Lower leg skin (tissue), 4 donors: ENCODE measurements at places on chromosomes 16 and 17. TPM values are rescaled to one million over a fixed set of nuclear protein-coding genes. Genes with fewer than 3 reads are reported as not detected.
A peak's percentile ranks its signal among the peaks of the same experiment; 100 is the strongest.

- DNase-seq: no peak
These were observed 1.3 kb downstream of the PSMD12 start for GRCh38 chr17:67364847-67365737.

DNA sequence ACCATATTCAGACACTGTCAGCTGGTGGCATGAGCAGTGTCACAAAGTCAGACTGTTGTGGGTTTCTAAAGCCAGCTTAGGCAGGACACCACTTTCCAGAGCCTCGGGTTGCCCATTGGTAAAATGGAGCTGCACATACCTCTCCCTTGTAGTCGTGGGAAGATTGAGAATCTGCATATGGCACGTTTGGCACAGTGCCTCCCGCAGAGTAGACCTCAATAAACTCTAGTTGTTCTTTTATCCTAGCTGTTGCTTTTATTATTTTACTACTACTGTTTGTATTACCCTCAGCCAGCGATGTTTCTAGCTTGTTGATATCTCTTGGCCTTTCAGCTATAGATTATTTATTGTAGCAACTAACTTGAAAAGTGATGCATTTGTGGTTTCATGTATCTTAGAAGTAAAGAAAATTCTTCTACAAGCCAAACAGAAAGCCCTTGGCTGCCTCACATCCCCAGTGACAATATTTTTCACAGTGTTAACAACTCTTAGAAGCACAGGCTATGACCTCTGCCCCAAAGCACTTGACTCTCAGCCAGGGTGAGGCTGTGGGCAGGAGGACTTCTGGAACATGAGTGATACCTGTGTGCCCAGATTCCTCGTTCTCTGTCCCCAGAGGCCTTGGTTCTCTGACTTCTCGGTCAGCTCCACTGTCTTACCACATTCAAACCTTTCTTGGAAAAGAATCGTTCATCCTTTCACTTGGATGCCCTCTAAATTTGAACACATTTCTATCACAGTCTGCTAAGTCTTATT is 351.6 kb downstream of the SNX29 start:
- DNase-seq: no peak

DNA sequence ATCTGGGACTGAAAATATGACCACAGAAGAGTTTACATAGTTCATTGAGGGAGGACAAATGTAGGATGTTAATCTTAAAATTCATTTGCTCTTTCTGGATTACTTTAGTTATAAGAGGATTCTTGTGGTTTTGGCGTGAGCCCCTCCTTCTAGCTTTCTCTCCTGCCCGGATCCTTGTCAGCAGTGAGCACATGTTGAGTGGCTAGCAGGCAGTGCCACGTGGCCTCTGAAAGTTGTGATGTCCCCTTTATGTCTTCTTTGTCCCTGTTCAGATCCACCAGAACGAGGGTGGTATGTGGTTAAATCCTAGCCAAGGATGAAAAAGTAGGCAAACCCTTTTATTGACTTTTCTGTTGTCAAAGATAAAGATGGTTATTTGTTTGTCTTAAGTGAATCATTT is 83.8 kb downstream of the GNAO1 start:
- no peak for DNase-seq

- no peak for DNase-seq
These were observed 2.4 kb upstream of the TBX2 start for GRCh38 chr17:61397086-61397842.

GRCh38 chr17:50114849-50115357 is 15.1 kb downstream of the SAMD14 start:
- DNase-seq: no peak

DNA sequence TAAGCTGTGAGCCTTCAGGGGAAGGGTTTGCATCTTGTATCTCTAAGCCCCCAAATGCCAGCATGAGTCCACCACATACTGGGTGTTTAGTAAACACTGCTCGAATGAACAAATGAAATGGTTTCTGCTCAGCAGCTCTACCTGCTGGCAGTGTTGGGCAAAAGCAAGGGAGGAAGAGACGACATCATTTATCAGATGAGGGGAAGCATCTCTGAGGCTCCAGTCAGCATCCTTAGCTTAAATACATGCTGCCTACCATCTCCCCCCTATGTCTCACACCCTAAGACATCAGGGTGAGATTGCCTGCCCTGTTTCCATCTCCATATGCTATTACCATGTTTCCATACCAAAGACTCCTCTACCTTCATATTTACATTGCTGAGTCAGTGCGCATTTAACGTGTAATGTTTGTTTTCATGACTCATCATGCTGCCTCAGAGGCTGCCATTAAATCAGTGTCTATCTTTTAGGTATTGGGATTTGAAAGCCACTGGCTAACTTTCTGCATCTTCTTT is 379.8 kb downstream of the UTP18 start:
- no peak for DNase-seq

- peak; percentile 95 for DNase-seq
These were observed 668 bp downstream of the JUP start for GRCh38 chr17:41785859-41786226.

DNA sequence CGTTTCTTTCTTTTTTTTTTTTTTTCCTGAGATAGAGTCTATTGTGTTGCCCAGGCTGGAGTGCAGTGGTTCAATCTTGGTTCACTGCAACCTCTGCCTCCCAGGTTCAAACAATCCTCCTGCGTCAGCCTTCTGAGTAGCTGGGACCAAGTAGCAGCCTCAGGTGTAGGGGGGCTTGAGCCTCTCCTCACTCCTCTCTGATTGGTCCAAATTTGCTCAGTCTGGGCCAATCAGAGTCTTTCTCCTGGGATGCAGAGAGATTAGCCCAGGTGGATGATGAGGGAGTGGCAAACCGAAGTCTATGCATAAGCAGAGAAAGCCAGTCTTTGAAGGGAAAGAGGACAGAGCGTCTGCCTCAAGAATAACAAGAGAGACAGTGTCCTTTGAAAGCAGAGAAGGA is 99.0 kb downstream of the BMERB1 start:
- no peak for DNase-seq

DNA sequence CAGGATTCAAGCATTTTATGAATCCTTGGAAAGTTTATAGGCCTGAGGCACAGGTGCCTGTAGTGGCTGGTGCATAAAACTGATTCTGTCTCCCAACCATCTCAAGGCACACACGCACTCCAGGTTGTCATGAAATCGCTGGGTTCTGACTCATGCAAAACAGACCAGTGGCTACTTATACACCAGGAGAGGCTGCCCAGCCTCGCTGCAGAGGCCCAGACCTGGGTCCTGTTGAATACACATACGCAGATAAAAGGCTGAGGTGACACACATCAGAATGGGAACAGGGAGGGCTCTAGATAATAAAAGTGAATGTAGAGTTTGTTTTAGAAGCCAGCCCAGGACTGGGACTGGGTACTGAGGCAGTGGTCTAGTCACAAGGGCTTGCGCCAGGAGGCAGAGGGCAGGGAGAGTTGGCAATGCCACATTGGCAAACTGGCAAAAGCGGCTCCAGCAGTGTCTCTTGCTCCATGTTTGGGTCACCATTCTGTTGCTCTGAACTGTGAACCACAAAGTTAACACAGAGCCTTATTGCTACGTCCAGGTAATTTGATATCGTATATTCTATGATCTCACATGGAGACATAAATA is 13.6 kb downstream of the OR1D5 start:
- no peak for DNase-seq

GRCh38 chr17:62075308-62075815 is 10.3 kb upstream of the MED13 start:
- DNase-seq: no peak

GRCh38 chr16:56789360-56789759 is 59.4 kb downstream of the NUP93 start:
- peak; percentile 21 for DNase-seq

- no peak for DNase-seq
These were observed 31.0 kb downstream of the MBTPS1 start for GRCh38 chr16:84085773-84086172.

- DNase-seq: no peak
These were observed 28.0 kb upstream of the MTSS2 start for GRCh38 chr16:70713824-70714223.

The FSCN2 gene
- total RNA-seq: 1.8 TPM

The KCNG4 gene
- total RNA-seq: not detected

The HS3ST6 gene
- 103 TPM for total RNA-seq

The CACNG5 gene
- not detected for total RNA-seq

The MMP15 gene
- 5.2 TPM for total RNA-seq

The SLC6A2 gene
- total RNA-seq: 10.3 TPM

The HLF gene
- 30.6 TPM for total RNA-seq
